ENCODE measurements at places on chromosomes 2 and 18.

- DNase-seq: no peak
These were observed 1.8 kb downstream of the AGAP1 start for GRCh38 chr2:235495373-235496238.

DNA sequence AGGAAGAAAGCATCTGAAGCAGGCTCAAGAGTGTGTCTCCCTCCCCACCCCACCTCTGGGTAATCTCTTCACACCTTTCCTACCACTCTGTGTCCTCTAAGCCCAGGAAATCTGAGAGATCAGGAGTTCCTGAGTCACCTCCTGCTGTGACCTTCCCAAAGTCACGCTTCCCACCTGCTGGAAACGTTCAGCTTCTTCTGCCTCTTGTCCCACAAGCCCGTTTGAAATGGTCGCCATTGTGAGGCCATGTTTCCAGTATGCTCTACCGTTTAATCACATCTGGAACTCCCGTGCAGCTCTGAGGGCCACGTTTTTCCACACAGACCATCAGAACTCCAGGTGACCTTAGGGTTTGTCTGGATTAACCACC, 25.9 kb downstream of the GREB1 start:
- no peak for DNase-seq

DNA sequence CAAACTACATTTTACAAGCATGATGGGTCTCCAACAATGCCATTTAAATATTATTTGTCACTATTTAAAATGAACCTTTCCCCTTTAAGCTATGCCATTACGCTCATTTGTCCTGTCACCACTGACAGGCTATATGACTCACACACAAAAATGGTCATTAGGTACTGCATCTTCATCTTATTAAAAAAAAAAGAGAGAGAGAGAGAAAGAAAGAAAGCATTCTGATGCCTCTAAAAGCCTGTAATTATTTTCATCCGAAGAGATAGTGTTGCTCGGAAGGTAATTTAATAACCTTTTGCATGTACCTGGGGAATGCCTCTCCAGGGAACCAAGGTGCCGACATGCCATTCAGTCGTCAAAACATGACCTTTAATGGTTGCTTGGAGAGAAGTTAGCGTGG, 226.7 kb downstream of the ARHGAP15 start:
- DNase-seq: no peak

DNA sequence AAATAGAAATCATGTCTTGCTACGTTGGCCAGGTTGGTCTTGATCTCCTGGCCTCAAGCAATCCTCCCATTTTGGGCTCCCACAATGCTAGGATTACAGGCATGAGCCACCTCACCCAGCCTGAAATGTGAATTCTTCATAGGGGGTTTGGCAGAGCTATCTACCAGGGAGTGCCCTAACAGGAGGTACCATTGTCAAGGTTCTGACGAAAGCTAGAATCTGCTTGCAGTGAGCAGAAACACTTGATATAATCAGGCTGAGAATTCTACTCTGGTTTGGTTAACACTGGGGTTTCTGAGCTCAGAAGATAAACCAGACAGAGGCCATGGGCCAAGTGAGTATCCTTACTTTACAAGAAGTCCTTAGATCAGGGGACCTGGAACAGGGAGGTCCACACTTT, 7.2 kb upstream of the LAMA3 start:
- DNase-seq: no peak

DNA sequence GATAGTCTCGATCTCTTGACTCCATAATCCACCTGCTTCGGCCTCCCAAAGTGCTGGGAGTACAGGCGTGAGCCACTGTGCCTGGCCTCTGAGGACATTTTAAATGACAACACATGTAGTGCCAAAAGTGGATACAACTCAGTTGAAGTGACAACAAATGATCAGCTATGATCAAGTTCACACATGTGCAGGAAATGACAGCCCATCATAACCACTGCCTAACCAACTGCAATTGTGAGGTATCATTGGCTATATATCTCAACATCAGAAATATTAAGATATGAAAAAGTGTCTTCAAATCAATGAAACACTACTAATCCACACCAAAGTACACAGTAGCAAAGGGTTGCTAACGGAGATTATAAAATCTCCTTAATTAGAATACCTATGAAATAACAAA, 84.8 kb downstream of the DTNB start:
- no peak for DNase-seq

- no peak for DNase-seq
These were observed 691.2 kb downstream of the EPHA4 start for GRCh38 chr2:220880623-220881596.

DNA sequence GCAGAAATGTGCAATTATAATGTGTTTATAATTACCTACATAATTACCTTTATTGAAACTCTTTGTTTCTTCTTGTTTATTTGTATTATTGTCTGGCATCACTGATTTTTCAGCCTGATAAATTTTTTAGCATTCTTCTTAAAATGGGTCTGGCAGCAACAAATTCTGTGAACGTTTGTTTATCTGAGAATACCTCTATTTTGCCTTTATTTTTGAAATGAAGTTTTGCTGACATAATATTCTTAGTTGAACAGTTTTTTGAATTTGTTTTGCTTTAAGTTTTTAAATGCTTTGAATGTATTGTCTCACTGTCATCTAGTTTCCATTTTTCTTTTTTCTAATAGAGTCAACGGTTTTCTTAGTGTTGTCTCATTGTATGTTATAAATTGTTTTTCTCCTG, 1152.0 kb upstream of the CDH2 start:
- DNase-seq: no peak

DNA sequence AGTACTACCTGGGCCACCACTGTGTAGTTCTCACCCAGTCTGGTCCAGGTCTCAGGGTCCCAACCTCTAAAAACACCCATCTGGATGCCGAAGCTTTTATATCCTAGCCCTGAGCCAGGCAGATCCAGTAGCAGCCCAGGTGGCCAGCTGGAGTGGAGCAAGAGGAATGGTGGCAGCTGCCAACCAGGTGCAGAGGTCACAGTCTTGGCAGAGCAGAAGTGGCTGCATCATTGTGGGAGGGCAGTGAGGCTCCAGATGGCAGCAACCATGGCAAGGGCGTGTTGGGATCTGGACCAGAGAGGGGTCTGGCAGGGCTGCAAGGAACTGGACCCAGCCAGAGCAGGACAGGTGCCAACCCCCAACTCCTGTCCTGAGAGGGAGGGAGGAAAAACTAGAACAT, 72.2 kb upstream of the AGAP1 start:
- no peak for DNase-seq

- no peak for DNase-seq
These were observed 64.0 kb downstream of the FMNL2 start for GRCh38 chr2:152399003-152399402.

DNA sequence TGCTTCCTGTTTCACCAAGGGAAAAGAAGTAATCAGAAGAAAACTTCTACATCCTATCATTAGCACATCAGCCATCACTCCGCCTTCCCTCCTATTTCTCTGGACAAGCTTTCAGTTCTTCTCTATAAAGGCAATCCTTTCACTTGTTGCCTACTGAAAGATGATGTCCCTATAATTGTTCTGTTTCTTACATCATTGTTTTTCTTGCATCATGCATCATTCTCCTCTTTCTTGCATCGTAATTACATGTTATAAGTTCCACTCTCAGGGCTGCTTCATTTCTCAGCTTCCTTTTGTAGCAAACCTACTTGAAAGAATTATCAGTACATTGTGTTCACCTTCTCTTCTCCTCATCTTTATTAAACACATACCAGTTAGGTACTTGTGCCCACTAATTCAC, 7.2 kb downstream of the SLC30A6 start:
- no peak for DNase-seq

DNA sequence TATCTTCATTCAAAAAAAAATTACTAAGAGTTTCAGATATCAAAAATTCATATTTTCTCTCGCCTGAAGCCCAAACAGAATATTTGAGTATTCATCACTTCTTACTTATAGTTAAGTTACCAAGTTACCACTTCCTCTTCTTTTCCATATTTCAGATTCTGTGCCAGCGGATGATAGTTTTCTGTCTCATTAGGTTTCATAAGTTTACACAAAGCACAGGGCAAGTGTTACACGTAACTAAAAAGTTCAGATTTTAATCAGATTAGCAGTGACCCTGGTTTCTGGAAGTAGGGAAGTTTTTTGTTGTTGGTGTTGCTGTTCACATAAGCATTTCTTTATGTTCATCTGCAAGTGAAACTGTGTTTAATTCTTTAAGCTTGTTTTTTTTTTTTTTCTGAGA, 10.2 kb downstream of the AFTPH start:
- DNase-seq: no peak

All from NCI-H1048 (cell line).